Left ventricle myocardium inferior (tissue), 1 donor: ENCODE measurements at places on chromosomes 2 and 18. TPM values are rescaled to one million over a fixed set of nuclear protein-coding genes. Genes with fewer than 3 reads are reported as not detected.

GRCh38 chr2:197810016-197810415, 5.6 kb downstream of the PLCL1 start:
- DNase-seq, result no peak

The LANCL1 gene
- 65.4 TPM for total RNA-seq

DNA sequence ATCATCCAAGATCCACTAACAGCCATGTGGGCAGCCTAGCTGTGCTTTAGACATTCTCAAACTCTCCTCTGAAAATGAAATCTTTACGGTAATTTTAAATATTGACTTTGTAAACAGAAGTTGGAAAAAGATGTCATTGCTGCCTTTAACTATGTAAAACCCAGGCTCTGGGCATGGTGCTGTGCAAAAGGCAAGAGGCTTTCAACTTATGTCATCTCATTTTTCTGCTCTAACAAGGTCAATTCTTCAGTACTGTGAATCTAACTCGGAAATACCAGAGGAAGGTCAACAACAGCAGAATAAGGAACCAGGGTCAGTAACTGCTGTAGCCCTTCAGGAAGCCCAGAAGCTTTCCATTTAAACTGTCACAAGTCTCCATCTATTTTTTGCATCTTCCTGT, 37.0 kb upstream of the MPP4 start:
- DNase-seq, result no peak

GRCh38 chr2:171163261-171163660, 2.6 kb upstream of the TLK1 start:
- no peak for DNase-seq

DNA sequence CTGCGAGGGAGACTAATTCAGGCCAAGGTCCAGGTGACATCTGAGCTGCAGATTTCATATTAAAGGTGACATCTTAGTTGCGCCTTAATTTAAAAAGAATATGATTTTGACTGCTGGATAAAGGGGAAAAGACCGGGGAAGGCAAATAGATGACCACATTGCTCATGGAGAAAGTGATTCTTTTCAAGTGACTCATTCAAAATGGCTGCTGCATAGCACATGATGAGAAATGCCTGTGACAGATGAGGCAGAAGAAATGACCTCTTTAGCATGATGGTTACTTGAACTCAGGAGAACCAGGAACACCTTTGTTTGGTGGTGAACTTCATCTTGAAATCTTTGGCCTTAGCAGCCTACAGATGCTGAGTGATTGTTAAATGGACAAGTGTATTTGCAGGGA, 385.8 kb upstream of the TRIB2 start:
- no peak for DNase-seq

DNA sequence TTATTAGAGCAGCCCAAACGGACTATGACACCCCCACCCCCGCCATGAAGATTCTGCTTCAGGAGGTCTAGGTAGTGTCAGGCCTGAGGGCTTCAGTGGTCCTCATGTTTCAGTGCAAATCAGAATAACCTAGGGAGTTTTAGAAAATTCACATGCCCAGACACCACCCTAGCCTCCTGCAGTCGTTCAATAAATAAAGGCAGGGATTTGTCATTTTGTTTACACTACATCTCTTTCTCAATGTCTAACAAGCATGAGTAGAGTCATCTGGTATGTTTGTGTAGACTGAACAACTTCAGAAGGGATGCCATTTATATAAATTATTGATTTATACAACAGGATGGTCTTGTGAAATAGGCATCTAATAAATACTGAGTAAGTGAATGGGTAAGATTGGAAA, 112.1 kb upstream of the SERPINE2 start:
- DNase-seq, result no peak

The BOK gene
- total RNA-seq, result 2.4 TPM

GRCh38 chr2:96945014-96945413, 41.4 kb downstream of the FAM178B start:
- no peak for DNase-seq

The ASB18 gene
- 11.3 TPM for total RNA-seq

DNA sequence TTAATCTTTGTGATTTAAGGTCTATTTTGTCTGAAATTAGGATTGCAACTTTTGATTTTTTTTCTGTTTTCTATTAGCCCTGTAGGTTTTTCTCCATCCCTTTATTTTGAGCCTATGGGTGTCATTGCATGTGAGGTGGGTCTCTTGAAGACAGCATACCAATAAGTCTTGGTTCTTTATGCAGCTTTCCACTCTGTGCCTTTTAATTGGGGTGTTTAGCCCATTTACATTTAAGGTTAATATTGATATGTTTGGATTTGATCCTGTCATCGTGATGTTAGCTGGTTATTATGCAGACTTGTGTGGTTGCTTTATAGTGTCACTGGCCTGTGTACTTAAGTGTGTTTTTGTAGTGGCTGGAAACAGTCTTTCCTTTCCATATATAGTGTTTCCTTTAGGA, 17.7 kb downstream of the EHBP1 start:
- no peak for DNase-seq

GRCh38 chr2:158179660-158180059, 78.0 kb downstream of the UPP2 start:
- no peak for DNase-seq

The PARD3B gene
- total RNA-seq, result 9.1 TPM

The NUP35 gene
- total RNA-seq, result 7.9 TPM

DNA sequence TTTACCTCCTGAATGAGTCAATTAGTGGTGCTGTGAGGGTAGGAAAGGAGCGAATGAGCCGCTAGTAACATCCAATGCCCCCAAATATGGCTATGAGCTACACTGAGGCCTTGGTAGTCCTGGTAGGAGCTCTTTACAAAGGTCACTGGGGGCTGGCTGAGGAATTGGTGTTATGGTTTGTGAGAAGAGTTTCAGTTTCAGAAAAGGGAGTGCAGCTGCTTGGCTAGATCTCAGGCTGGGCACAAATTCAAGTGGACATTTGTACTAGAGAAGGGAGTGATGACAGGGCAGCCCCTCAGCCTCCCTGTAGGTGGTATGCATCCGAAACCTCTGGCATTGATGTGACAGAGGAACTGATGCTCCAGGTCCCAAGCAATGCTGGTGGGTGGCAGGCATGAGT, 13.9 kb upstream of the PAIP2B start:
- DNase-seq, result peak; percentile 20

- no peak for DNase-seq
Measured at GRCh38 chr2:108345951-108346350, 31.8 kb upstream of the SULT1C4 start.

DNA sequence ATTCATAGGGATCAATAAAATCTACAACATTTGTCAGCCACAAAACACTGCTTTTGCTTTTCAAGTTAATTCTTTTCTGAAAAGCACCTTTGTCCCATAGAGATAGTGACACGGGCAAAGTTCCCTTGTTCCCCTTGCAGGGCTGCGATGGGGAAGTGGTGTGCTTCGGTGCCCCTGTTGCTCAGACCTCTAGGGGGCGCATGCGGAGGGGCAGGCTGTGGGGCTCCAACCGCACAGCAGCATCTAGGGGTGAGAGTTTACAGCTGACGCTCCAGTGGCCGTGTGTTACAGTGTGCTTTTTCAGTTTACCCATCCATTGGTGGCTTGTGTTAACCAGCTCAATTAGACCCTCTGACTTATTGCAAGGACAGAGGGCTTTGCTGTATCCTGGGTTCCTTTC, 1432.2 kb upstream of the ACVR2A start:
- no peak for DNase-seq

DNA sequence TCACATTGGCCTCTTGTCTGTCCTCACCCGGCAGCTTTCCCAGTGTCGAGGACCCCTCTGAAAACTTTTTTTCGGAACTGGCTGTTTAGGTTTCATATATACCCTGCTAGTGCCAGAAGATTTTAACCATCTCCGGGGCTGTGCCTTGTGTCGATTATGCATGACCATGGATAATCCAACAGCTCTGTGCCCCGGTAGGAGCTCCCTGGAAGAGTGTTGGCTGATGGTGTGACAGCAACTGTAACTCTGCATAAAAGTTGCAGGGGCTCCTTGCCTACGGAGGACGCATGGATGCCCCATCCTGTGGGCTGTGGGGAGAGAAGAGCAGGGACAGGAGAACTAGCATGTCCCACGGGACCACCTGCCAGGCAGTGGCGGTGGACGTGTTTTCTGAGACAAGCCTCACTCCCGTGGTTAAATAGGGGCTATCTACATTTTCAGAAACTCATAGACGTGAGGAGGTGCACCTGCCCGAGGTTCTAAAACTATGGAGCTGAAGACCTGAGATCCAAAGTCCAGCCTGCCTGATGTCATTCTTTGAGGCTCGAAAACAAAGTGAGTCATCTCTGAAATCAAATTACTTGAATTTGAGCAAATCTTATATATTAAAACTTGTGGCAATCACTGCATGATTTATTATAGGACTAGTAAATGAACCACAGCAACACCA, 437.2 kb upstream of the HS6ST1 start:
- no peak for DNase-seq

The SF3B6 gene
- total RNA-seq, result 59.7 TPM

DNA sequence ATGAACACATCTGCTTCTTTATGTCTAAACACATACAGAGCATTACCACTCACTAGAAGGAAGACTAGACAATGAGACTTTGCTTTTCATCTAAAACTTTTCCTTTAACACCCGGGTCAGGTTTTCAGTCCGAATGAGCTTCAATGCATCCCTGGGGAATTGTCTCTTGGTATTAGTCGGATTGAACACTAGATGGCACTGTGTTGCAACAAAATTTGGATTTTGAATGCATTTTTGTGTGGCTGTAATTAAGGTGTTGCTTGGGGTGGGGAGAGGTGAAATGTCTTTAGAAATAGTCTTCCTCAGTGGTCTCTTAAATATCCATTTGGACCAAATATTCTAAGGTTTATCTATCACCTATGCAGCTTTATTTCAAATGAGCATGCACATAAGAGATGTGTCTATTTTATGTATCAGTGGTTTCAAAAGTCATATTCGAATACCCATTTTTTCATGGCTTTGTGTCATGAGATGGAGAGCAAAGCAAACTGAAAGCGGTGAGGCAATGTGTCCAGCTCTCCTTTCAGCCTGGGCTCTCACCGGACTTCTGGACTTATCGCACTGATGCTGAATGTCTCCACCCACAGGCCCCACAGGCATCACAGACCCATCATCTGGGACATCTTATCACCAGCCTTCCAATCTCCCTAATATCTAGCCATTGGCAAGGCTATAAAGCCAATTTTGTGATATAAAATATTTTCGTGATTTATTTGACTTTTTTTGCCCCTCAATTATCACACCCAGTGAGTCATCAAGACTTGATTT, 510.3 kb downstream of the RNF144A start:
- DNase-seq, result no peak

- DNase-seq, result no peak
Measured at GRCh38 chr2:99240431-99240830, 15.0 kb downstream of the LYG2 start.

GRCh38 chr2:66305718-66306117, 129.2 kb upstream of the MEIS1 start:
- peak; percentile 76 for DNase-seq

DNA sequence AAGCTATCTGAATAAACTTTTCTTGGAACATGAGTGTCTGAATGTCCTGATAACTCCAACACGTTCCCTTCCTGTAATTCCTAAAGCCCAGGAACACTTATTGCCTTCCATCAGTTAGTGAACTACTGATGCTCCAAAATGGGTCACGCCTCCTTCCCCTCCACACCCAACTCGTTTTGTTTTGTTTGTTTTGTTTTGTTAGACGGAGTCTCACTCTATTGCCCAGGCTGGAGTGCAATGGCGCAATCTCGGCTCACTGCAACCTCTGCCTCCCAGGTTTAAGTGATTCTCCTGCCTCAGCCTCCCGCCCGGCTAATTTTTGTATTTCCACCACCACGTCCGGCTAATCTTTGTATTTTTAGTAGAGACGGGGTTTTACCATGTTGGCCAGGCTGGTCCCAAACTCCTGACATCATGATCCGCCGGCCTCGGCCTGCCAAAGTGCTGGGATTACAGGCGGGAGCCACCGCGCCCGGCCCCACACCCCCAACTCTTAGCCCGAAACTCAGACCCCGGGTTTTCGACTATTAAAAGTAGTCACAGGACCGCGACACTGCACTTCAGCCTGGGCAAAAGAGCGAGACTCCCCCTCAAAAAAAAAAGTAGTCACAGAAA, 774 bp downstream of the IER3IP1 start:
- no peak for DNase-seq

DNA sequence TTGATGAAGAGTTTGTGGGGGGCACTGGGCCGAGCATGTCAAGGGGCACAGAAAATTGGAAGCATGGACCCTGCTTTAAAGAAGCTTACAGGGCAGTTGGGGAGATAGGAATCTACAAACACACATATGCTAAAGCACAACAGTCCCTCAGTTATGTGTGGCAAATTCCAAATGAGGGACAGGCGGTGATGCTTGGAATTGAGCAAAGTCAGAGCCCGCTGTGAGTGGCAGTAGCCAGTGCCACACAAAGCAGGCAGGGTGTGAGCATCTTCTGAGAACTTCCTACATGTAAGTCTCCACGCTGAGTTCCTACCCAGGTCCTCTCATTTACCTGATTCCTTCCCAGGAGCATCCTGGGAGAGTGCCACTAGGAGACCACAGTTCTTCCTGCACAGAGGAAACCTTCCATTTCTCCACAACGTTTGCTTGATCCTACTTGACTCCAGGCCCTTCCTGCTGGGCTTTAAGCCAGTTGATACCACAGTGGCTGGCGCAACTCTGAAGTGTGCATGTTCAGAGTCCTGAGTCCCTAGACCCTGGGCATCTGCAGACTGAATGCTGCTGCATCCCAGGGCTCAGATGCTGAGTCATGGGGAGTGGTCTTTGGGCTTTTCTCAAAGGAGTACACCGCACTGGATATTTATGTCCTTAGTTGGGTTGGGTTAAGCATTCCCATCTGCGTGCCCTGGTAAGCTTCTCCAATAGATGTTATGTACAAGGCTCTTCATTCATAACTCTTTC, 287.3 kb upstream of the REV1 start:
- no peak for DNase-seq

- no peak for DNase-seq
Measured at GRCh38 chr2:15260835-15261234, 300.3 kb downstream of the NBAS start.

GRCh38 chr2:172461591-172462372, 34.4 kb downstream of the ITGA6 start:
- DNase-seq, result peak; percentile 53

- no peak for DNase-seq
Measured at GRCh38 chr2:187481543-187481942, 33.5 kb upstream of the CALCRL start.

DNA sequence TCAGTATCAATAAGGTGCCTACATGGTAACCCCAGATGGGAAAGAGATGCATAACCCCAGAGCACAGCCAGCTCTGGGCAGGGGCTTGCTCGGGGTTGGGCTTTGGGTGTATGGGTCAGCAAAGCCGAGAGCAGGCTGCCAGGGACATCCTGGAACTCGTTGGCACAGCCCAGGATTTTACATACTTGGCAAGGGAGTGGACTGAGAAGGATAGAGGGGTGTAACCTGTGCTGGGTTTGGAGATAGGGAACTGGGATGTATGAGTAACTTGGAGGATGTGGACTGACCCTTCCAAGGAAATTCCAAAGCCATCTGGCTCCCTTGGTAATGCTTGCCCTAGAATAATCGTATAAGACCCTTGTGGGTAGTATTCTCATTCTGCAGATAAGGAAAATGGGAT, 44.2 kb downstream of the GPR39 start:
- DNase-seq, result no peak

The HOXD10 gene
- total RNA-seq, result not detected

The C2orf81 gene
- total RNA-seq, result 0.82 TPM

The CNTNAP5 gene
- total RNA-seq, result not detected

GRCh38 chr2:220078439-220078838, 451.0 kb downstream of the SLC4A3 start:
- no peak for DNase-seq
